ENCODE measurements at places on chromosomes 2 and 18.

GRCh38 chr18:64693766-64694165 is 544.9 kb upstream of the LINC00305 start:
- no peak for DNase-seq

- peak; percentile 85 for DNase-seq
These were observed 149.7 kb downstream of the HNMT start for GRCh38 chr2:138113871-138114525.

GRCh38 chr2:136531731-136532130 is 233.6 kb upstream of the THSD7B start:
- DNase-seq, result no peak

- DNase-seq, result no peak
These were observed 51.1 kb upstream of the RAPH1 start for GRCh38 chr2:203586206-203586605.

GRCh38 chr2:226711606-226712296 is 87.9 kb downstream of the IRS1 start:
- DNase-seq, result no peak

DNA sequence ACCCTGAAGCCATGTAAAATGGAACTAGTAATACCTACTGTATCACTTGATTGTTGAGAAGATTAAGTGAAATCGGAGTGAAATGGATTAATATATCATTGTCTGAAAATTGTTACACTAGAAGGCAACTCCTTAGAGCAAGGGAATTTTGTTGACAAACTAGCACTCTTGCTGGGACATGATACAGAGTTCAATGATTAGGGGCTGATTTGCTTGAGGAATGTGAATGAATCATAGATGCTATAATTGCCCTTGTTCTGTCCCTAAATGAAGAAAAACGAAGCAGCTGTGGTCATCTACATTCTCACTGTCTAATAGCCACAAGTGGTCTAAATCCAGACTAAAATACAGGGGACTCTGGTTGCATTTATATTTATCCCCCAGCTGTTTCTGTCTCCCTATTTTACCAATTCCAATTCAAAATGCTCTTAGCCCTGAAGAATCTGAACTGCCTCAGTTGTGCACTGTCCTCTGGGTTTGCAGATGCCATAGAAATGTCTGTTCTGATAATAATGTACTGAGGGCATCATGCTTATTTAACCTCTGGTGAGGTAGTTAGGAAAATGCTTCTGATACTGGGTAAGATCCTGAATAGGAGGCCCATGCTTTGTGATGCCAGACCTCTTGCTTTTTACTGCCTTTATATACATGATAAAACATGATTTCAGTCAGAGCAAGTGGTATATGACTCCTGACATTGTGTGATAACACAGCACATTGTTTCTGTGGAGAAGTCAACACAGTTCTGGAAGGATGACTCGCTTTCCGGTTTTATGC is 382.1 kb downstream of the NRXN1 start:
- peak; percentile 4 for DNase-seq

DNA sequence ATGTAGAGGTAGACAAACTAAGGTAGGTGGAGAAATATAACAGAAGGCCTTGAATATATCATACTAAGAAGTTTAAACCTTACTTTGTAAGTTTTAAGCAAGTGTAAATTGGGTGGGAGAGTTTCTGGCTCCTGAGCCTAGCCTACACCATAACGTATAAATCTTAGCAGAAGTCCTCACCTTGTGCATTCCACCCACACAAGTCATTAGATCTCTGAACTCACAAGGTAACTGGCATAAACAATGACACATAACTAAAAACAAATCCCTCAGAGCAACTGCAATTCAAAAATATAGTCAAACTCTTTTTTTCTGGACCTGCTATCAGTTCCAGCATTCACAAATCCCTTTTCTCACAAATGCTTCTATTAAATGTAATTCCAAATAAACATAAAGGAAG is 9.4 kb downstream of the REV1 start:
- no peak for DNase-seq

- DNase-seq, result peak; percentile 77
These were observed 44.8 kb downstream of the SETBP1 start for GRCh38 chr18:44725300-44726058.

- DNase-seq, result no peak
These were observed 84.5 kb upstream of the LCLAT1 start for GRCh38 chr2:30362468-30363081.

- DNase-seq, result no peak
These were observed 407.6 kb upstream of the SPHKAP start for GRCh38 chr2:228589115-228589514.

DNA sequence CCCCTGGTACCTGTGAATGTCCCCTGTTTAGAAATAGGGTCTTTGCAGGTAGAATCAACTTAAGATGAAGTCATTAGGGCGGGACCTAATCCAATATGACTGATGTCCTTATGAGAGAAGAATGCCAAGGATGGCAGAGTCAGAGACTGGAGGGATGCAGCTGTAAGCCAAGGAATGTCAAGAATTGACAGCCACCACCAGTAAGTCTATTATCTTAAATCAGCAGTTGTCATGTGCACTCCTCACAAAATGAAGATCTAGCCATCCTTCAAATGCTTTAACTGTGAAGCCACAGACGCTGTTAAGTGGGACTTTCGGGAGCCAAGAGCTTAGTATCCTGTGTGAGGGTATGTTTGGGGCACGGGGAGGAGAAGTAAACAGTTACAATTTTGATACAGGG is 83.2 kb downstream of the ITGA4 start:
- no peak for DNase-seq

- DNase-seq, result no peak
These were observed 397.7 kb downstream of the NUP35 start for GRCh38 chr2:183521911-183522310.

GRCh38 chr2:36843838-36844237 is 122.5 kb downstream of the STRN start:
- DNase-seq, result no peak

- DNase-seq, result no peak
These were observed 49.5 kb downstream of the ATIC start for GRCh38 chr2:215361211-215361875.

GRCh38 chr2:233088972-233089345 is 28.8 kb downstream of the INPP5D start:
- DNase-seq, result no peak

GRCh38 chr2:220434385-220434784 is 807.0 kb downstream of the SLC4A3 start:
- DNase-seq, result no peak

DNA sequence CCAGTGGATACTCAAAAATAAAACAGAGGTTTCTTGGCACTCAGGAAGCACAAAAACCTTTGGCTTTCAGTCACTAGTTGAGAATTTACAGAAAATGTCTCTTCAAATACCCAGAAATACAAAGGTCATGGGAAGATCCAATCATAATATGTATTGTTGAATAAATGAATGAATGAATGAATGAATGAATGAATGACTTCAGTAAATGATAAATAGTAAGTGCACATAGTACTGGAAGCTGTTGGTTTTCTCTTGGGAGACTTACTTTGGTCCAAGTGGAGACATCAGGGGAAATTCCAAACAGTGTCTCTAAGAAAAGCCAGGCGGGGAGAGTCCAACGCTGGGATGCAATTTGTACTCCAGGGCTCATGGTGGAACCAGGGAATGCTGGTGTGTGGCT is 261.3 kb upstream of the KLHL29 start:
- no peak for DNase-seq

GRCh38 chr2:65026704-65027464 is 29.3 kb upstream of the CEP68 start:
- no peak for DNase-seq

DNA sequence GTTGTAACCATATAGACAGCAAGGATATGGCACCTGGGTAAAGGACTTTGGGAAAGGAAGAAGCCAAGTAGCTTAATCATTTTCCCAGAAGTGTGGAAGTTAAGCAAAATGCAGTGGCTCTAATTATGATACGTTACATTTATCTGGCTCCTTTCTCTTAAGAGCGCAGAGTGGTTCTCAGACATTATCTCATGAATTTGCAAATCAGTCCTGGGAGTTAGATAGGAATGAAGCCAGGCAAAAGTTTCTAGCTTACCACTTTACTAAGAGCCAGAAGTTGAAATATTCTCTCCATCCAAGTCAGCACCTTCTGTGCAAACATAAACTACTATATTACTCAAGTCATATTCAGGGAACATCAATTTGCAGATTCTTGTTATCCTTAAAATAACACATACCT is 10.9 kb upstream of the PIEZO2 start:
- DNase-seq, result no peak

GRCh38 chr18:57698571-57699276 is 77.1 kb upstream of the NARS1 start:
- no peak for DNase-seq

GRCh38 chr2:215835657-215836056 is 177.7 kb downstream of the MREG start:
- DNase-seq, result no peak

DNA sequence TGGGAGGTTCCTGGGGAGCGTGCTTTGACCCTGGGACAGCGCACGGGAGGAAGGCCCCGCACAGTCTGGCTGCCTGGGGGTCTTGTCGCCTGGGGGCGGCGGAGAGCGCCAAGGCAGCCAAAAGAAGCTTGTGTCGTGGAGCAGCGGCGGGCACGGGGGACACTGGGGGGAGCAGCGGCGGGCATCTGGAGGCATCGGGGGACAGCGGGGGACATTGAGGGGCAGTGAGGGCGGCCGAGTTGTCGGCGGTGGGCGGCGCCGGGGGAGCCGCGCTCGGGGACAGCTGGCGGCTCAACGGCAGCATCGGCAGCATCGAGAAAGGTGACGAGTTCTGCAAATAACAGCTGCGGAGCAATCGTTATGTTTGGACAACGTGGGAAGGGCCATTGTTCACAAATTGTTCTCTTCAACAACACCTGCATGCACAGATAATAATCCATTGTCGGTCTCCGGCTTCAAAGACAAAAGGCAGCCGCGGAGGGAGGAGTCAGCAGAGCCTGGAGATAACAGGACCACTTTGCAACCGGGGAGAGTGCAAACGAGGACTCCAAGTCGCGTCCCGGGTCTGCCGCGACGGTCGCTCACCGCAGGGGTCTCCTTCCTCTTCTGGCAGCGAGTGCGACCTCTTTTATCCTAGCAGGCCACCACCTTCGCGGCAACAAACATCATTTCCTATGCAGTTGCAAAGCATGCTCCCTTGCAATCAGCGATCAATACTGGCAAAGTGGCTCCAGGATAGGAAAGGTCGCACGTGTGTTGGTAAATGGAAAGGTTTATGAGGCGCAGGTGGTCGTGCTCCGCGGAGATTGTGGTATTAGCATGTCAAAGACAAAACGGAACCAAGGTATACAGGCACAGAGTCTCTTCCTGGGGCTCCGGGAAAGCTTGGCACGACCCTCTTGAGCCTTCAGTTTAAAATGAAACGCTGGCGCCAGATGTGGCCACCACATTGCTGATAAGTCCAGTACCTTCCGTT is 132.3 kb upstream of the DLX2 start:
- no peak for DNase-seq

GRCh38 chr2:28438532-28439063 is 45.9 kb downstream of the FOSL2 start:
- DNase-seq, result peak; percentile 28

GRCh38 chr2:151577116-151577515 is 157.2 kb downstream of the NEB start:
- DNase-seq, result no peak

DNA sequence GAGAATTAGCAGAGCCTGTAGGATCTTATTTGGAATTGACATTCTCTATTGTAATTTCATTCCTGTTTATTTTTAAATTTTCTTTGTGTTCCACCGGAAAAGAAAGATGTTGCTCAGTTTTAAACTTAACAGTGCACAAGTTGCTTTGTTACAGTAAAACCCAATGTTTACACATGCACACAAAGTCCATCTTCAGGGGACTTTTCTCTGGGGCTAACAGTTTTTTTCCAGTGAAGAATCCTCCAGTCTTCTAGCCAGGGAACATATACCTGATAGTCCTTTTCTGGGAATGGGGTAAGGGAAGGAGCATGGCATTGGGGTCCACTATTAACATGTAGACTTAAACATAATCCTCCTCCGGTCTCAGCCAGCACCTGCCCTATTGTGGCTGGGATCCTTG is 25.2 kb upstream of the MRPL33 start:
- DNase-seq, result no peak

- no peak for DNase-seq
These were observed 9.9 kb upstream of the FOSL2 start for GRCh38 chr2:28382755-28383154.

DNA sequence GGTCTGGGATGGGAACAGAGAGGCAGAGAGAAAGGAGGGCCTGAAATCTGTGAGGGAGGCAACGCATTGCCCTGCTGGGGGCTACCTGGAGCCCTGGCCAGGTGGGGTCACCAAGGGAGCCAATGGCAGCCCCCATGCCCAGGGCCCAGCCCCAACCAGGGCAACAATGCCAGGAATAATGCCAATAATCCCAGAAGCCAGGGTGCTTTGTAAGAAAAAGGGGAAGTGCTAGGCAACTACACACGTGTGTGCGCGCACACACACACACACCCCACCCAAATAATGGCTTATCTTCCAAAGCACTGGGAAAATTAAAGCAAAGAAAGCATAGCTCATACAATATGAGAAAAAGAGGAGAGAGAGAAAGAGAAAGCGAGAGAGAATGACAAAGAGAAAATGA is 7.0 kb upstream of the CLEC4F start:
- peak; percentile 55 for DNase-seq

- peak; percentile 64 for DNase-seq
These were observed 1.1 kb downstream of the HK2 start for GRCh38 chr2:74834792-74835755.

GRCh38 chr2:70396612-70397011 is 94.7 kb upstream of the FAM136A start:
- DNase-seq, result no peak

- DNase-seq, result peak; percentile 91
These were observed 28.5 kb downstream of the HRH4 start for GRCh38 chr18:24488824-24489493.

DNA sequence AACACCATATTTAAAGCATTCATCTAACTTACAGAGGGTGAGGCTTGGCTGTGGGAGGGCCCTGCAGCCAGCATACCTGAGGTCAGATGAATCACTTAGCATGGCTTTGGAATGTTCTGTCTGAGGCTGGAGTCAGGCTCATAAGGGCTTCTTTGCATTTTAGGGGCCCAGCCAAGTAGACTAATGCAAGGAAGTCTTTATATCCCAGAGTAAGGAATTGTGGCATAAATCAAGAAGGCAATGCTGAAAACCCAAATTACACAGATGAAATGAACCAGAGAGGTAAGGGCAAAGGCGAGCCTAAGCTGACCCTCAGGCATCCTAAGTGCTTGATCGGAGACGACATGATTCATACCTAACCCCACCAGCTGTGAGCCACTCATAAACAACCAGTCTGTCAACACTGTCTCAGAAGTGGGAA is 383.6 kb downstream of the DCC start:
- no peak for DNase-seq

DNA sequence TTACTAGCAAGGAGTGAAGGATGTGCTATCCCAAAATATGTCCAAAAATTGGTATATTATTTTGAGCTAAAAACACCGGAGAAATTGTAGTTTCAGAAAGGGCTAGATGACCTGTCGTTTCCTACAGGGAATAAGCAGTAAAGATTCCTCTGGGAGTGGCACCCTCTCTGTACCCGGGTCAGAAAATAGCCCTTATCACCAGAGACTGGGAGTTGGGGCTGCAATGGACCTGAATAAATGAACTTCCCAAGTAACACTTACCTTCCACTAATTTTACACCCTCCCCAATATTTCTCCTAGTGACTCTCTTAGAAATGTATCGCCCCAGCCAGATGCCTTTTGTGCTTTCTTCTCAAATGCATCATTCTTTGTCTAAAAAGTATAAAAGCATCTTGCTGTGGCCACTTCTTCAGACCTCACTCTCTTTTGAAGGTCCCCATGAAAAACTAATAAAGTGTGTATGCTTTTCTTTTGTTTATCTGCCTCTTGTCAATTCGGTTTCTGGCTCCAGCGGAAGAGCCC is 734 bp upstream of the RMC1 start:
- no peak for DNase-seq

- no peak for DNase-seq
These were observed 31.2 kb downstream of the ITGB6 start for GRCh38 chr2:160168878-160169277.
